Fibroblast of upper back skin (primary cell): ENCODE measurements at places on chromosomes 7 and 10.

DNA sequence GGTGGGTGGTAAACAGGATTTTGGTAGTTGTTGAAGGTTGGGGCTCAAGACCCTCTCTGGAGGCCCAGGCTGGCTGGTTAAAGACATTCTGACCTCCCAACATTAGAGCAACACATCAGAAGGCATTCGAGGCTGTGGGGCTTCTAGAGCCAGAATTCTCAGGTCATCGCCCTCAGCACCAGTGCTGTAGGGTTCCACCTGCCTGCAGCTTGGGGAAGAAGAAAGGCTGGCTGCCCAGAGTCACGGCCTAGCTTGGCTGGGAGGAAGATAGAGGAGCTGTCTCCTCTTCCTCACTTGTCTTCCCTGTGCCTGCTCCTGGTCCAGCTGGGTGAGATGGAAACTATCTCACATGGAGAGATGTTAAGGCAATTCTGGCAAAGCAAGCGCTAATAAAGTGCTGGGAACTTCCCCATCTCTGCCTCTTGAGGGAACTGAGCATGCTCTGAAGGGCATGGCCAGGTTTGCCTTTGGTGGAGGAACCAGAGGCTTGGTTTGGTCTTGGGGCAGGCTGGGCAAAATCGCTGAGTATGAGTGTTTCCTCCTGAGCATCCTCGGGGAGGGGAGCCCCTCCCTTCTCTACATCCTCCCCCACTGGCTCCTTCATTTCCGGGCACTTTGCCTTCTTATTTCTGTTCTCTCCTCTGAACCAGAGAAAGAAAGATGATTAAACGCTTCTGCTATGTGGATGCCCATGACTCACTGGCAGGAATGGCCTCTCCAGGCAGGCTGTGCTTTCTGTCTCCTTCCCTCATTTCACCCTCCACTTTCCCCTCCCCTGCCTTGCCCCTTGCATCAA is 509.0 kb upstream of the PODXL start:
- peak; percentile 99 for DNase-seq

- no peak for DNase-seq
Measured at GRCh38 chr10:105274556-105275070, 633.5 kb downstream of the SORCS3 start.

GRCh38 chr10:109219935-109220605 is 703.2 kb downstream of the XPNPEP1 start:
- no peak for DNase-seq

GRCh38 chr7:97847791-97848190 is 24.4 kb downstream of the ASNS start:
- no peak for DNase-seq

GRCh38 chr7:2631946-2632732 is at the start of gene TTYH3:
TSS of gene TTYH3 (plus strand) at chr7:2631986. CDS start at chr7:2632156, 170 bp downstream.
- DNase-seq: no peak

- DNase-seq: peak; percentile 50
Measured at GRCh38 chr10:30581779-30582380, 47.7 kb downstream of the LYZL2 start.

DNA sequence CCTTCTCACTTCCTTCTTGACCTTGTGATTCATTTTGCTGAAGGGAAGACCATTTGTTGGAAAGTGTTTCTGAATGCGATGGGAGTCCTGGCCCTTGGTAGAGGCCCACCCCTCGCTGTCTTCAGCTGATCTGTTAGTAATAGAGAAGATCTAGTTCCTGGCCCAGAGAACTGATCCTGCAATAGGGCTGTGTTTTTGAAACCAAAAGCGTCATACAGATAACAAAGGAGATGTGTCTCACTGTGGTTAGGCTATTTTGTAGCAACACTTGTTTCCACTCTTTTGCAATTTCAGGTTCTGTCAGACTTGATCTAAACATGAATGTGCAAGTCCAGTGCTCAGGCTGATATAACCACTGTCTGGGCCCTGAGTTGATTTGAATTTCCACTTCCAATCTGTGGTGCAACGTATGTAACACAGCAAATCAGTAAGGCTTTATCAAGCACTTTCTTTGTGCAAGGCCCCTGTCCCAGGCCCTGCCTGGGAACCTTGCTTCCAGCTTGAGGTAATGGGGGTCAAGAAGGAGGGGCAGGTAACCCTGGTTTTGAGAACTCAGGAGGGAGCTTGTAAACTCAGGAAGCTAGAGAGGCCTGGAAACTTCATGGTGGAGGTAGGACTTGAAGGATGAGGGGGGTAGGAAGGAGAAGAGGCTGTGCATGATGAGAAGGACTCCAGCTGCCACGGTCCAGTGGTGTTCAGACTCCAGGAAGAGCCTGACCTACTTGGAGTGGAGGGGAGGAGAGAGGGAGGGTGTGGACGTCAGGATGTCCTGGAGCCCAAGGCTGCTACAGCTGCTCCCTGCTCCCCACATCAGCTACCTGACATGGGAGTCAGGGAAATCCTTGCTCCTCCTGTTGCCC is 42.2 kb upstream of the SRGN start:
- no peak for DNase-seq

GRCh38 chr7:118349604-118350003 is 125.1 kb downstream of the ANKRD7 start:
- no peak for DNase-seq

GRCh38 chr7:107344799-107345198 is 125.1 kb upstream of the GPR22 start:
- DNase-seq: no peak

DNA sequence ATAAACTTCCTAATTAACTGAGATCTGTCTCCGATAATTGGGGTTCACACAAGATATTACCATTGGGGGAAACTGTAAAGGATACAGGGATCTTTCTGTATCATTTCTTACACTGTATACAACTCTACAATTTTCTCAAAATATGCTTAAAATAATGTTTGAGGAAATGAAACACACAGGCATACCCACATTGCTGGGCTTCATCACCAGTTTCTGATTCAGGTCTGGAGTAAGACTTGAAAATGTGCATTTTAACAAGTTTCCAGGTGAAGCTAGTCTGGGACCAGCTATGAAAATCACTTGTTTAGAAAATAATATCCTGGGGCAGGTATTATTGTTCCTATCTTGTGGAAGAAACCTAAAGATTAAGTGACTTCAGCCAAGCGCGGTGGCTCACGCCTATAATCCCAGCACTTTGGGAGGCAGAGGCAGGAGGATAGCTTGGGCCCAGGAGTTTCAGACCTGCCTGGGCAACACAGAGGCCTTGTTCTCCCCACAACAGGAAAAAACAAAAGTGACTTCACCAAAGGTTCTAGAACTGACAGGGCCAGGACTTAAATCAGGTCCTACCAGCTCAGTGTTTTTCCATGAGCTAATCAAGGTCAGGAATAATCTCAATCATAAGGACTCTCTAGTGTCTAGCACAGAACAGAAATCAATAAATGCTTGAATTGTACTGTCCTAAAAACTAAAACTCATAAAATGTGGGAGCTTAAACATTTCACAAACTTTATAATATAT is 12.6 kb downstream of the TOMM7 start:
- no peak for DNase-seq

DNA sequence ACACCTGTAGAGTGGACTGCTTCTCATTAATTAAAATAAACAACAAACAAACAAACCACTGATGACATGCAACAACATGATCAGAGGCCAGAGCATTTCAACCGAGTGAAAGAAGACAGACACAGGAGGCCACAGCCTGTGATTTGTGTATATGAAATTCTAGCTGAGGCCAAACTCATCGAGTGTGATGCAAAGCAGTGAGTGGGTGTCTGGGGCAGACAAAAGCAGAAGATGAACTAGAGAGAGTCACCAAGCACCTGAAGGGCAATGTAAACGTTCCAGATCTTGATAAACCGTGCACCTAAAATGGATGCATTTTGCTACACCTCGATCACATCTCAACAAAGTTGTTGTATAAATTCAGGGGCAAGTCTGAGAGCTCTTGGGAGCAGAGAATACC is 108.4 kb downstream of the KLF6 start:
- DNase-seq: no peak

- no peak for DNase-seq
Measured at GRCh38 chr7:38873433-38873832, 35.6 kb downstream of the VPS41 start.

- DNase-seq: no peak
Measured at GRCh38 chr10:71250405-71250804, 38.0 kb downstream of the UNC5B start.

GRCh38 chr7:36308031-36308430 is 81.6 kb upstream of the ANLN start:
- DNase-seq: no peak

GRCh38 chr10:120732643-120733313 is 118.4 kb upstream of the WDR11 start:
- no peak for DNase-seq

GRCh38 chr7:144391823-144392255 is 11.7 kb downstream of the NOBOX start:
- DNase-seq: peak; percentile 63

GRCh38 chr10:73167458-73167782 is 388 bp downstream of the ECD start:
- no peak for DNase-seq

GRCh38 chr7:143381427-143382125 is 431 bp downstream of the ZYX start:
- peak; percentile 83 for DNase-seq

- DNase-seq: peak; percentile 47
Measured at GRCh38 chr10:62250594-62251198, 17.9 kb downstream of the RTKN2 start.

DNA sequence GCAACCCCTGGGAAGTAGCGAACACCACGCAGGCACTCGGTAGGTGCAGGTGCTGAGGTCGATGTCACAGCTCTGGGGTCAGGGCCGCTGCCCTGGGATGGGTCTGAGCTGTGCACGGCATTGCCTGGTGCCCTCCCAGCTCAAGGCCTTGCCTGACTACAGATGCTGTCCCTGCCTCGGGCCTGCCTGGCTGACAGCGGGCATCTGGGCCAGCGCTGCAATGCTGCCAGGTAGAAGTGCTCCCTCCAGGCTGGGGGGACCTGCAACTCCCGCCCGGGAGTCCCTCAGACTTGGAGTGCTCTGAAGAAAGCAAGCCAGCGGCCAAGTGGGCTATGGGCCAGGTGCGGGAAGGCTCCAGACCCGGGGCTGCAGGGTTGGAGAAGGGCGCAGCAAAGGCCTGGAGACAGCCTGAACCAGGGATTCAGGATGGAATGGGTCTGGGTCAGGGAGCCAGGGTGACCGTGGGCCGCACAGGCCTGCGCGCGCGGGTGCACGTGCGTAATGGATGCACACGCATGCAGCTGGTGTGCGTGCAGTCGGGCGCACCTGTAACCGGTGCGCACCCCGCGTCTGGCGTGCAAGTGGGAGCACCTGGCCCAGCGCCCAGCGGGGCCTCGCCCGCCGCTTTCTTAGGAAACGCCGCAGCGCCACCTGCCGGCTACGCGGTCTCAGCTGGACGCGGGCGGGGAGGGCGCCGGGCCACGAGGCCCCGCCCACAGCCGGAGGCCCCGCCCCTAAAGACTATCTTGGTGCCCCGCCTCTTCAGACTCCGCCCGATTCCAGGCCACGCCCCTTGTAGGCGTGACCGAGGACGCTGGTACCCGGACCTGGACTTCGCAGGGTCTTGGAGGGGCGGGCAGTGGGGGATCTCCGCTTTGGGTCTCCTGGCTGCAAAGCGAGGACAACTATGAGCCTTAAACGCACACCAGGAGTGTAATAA is 46.7 kb downstream of the MICALL2 start:
- peak; percentile 65 for DNase-seq

GRCh38 chr10:96118604-96119450 is 11.3 kb upstream of the ZNF518A start:
- no peak for DNase-seq

DNA sequence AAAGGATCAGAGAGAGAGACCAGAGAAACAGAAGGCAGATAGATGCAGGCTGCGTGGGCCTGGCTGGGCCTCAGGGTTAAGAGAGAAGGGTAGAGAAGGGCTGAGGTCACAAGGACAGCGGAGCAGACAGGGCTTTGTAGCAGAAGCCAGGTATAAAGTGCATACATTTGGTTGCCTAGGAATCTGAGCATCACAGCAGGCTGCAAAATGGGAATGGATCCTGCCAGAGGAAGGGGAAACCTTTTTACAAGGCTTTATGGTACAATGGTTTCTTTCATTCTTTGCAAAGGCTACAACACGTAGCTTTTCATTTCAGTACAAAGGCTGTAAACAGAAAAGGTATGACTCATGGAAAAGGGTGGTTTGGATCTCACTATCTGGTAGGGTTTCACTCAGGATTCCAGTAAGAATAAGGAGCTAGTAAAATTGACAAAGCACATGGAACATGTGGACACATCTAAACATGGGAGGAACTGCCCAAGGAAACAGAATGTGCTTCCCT is 275.1 kb downstream of the DOCK4 start:
- DNase-seq: no peak

DNA sequence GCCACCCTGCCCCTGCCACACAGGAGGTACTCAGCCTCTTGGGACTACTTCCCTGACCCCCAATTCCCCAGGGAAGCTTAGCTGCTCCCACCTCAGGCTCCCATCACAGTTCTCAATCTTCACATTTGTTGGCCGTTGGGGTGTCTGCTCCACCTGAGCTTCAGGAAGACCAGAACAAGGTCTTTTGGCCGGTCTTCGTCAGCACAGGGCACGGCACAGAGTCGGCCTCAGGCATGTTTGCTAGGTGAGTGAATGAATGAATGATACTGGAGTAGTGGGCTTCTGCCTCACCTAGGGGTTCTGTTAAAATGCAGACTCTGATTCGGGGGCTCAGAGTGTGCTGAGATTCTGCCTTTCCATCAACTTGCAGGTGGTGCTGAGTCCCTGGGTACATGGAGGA is 20.3 kb downstream of the GPRIN2 start:
- DNase-seq: no peak

DNA sequence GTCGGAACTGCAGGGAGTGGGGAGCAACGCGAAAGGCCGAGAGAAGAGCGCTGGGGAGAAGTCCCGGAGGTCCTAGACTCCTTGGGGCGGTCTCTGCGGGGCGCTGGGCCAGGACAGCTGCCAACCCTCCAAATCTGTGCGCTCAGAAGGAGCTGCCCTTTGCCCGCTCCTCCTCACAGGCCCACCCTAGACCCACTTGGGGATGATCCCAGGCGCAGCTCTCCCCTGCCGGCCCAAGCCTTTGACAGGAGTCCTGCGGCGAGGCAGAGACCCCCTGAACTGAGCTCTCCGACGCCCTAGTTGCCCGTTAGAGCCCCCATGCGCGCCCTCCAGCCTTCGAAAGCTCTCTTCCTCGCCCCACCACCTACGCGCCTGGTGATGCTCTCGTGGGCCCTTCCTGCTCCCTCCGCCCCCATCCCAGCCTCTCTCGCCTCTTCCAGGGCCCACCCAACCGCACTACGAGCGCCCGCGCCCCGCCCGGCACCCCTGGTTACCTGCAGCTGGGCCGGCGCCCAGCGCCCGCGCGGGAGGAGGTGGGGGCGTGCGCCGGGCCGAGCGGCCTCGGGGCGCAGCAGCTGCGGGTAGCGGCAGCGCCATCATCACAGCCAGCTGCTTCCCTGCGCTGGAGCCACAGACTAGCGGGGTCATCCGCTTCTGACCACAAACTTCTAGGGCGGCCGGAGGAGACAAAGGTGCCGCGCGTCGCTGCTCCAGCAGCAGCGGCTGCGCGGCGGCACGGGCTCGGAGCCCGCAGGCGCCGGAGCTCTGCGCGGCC is 353.4 kb downstream of the DNAJB6 start:
- no peak for DNase-seq
